ENCODE measurements at places on chromosomes 2 and 18. TPM values are rescaled to one million over a fixed set of nuclear protein-coding genes. Genes with fewer than 3 reads are reported as not detected.

ITGA4 gene
- total RNA-seq = 5.9 TPM

DTNB gene
- 13.0 TPM for total RNA-seq

CLEC4F gene
- not detected for total RNA-seq

DGKD gene
- total RNA-seq = 51.6 TPM

SMAD2 gene
- total RNA-seq = 42.5 TPM

SANBR gene
- total RNA-seq = 45.2 TPM

TTR gene
- total RNA-seq = 0.25 TPM

DUSP2 gene
- 4.2 TPM for total RNA-seq

ANKRD62 gene
- total RNA-seq = not detected

MYCN gene
- total RNA-seq = 47.5 TPM

FSIP2 gene
- 3.2 TPM for total RNA-seq

CFAP65 gene
- 0.74 TPM for total RNA-seq

IL37 gene
- not detected for total RNA-seq

EVA1A gene
- 0.98 TPM for total RNA-seq

DNAJC5G gene
- not detected for total RNA-seq

DLGAP1 gene
- total RNA-seq = 77.2 TPM

REG3G gene
- total RNA-seq = not detected

PIEZO2 gene
- total RNA-seq = 3.9 TPM

ALK gene
- 0.98 TPM for total RNA-seq

EFHD1 gene
- 2.7 TPM for total RNA-seq

GALM gene
- 2.7 TPM for total RNA-seq

MSTN gene
- total RNA-seq = 2.5 TPM

TXNDC9 gene
- 36.9 TPM for total RNA-seq

RNF149 gene
- total RNA-seq = 33.9 TPM

ALPI gene
- total RNA-seq = not detected

TEKT4 gene
- total RNA-seq = not detected

MYOM1 gene
- 1.5 TPM for total RNA-seq

TDRD15 gene
- total RNA-seq = not detected

GNLY gene
- not detected for total RNA-seq

BCL2 gene
- 17.7 TPM for total RNA-seq
